ENCODE measurements at places on chromosomes 4 and X.

DNA sequence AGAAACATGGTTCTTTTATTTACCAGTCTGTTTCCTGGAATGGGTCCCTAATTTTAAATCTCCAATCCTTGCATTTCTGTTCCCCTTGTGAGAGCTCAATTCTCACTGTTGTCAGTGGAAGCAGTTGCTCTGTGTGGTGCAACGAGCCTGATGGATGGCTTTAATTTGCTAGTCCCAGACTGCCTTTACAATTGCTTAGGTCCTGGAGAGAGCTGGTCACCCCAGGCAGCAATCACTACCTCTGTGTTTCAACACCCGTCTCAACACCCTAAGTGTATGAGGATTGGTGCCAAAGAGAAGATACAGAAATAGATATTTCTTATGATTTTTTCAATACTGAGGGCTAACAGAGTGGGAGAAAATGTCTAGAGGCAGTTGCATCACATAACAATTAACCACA, 873.8 kb downstream of the GLUD2 start:
- DNase-seq: no peak

DNA sequence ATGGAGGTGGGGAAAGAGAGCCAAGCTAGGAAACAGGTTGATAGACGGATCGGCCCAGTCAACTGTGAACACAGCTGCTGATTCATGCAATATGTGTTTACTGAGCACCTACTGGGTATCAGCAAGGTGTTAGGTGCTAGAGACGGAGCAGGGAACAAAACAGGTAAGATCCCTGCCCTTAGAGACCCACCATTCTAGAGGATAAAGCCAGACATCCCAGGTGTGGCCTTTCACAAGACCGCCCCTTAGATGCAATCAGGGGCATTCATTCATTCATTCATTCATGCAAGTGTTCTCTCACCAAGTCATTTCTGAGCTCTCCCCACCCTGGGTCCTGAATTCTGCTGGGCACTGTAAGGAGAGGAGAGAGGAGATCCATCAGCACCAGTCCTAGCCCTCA, 20.2 kb upstream of the MTM1 start:
- DNase-seq: no peak

DNA sequence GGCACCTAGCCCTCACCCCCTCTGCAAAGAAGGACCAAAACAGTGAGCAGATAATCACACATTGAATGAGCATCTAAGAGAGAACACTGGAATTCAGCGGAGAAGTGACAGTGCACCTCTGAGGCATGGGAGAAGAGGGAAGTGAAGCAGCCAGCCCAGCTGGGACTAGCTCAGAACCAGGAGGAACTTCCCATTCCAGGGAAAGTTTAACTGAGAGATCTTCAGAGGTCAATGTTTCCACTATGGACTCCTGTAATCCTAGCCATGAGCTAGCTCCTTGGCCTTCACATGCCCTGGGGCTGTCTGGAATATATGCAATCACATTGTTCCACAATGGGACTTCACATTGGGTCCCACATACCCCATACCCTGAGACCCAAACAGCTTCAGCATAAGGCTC, 24.4 kb downstream of the TLR6 start:
- DNase-seq: no peak

- no peak for DNase-seq
Observed at GRCh38 chrX:68762766-68763165, 66.1 kb upstream of the EFNB1 start.

GRCh38 chrX:120517936-120518335, 42.8 kb downstream of the CUL4B start:
- DNase-seq: peak; percentile 52

DNA sequence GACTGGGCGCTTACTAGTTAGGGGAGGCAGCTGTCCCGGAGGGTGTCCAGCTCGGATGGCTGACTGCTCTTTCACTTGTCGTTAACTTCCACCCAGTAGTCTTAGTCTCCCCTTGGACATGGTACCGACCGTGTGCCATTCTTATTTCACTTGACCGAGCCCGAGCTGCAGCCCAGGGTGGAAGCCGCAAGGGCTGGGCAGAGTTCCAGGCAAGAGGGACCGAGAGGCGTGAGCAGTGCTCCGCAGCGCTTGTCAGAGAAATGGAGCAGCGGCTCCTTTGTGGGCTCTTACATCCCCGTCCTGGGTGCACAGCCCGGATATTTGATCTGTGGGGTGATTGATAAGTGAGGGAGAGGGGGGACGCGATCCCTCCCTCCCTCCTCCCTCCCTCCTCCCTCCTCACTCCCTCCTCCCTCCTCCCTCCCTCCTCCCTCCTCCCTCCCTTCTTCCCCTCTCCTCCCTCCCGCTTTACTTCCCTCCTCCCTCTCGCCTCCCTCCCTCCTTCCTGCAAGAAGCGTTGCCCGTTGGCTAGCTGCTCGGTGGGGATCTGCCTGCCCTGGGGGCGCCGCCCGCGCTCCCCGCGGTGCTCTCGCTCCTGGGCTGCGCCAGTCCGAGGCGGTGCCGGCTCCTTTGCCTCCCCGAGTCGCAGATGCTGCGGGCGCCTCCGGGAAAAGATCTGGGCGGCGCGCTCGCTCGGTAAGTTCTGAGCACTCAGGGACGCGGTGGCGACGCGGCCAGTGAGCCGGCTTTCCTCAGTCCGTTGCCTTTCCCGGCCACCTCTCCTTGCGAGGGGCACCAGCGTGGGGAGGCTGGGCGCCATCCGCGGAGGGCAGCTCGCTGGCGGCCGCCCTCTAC, at the start of gene SLITRK2:
SLITRK2 (plus strand) TSS at position 499 of the 855 bp plus-strand sequence. CDS start 4,597 bp downstream, outside the sequence.
- no peak for DNase-seq

- DNase-seq: no peak
Observed at GRCh38 chrX:33385546-33385945, 174.2 kb upstream of the DMD start.

DNA sequence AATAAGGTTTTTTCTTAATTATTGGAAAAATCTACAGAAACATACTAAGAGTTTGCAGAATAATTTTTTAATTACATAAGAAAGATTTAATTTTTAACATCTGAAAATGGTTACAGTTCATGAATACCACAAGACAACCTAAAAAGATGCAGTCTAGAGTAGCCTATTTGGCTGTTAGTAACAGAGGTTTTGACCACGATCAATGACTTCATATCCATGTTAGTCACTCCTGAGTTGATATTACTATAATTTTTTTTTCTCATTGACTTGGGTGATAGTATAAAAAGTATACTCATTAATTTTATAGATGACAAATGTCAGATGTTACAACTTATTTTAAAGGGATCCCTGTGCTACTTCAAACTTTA, 272.5 kb downstream of the DCTD start:
- peak; percentile 61 for DNase-seq

- no peak for DNase-seq
Observed at GRCh38 chrX:133610056-133610455, 194.8 kb upstream of the GPC4 start.

DNA sequence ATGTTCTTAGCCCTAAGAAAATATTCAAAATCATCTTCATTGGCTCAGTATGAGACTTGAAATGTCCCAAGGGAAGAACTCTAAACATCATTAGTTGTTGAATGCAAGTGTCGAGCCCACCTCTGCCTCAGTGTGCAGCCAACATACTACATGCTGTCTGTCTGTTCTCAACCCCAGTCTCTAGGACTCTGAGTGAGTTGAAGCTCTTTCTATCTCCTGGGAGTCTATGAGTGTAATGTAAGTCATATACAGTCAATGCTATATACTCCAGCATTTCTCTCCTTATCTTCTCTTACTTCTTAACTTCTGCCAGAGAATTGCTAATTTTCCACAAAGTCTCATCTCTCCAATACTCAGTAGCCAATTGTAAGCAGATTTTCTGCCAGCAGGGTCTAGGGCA, 61.3 kb downstream of the SPATA18 start:
- no peak for DNase-seq

DNA sequence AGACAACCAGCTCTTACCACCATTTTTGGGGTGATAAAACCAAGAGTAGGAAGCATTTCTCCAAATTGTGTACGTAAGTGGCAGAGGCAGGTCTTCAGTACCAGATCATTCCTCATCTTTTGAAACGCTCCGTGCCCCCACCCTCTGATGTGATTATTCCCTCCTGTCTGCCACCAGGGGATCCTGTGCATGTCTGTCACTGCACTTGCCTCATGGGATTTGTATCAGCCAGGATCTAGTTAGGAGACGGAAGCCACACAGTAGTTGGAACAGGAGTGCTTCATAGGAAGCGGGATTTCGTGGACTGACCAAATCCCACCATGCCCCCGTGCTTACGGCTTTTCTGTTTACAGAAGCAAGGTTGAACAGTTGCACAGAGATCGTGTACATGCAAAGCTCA, 75.5 kb downstream of the SHROOM2 start:
- DNase-seq: no peak

GRCh38 chr4:2177443-2178093, 64.4 kb downstream of the HAUS3 start:
- DNase-seq: no peak

DNA sequence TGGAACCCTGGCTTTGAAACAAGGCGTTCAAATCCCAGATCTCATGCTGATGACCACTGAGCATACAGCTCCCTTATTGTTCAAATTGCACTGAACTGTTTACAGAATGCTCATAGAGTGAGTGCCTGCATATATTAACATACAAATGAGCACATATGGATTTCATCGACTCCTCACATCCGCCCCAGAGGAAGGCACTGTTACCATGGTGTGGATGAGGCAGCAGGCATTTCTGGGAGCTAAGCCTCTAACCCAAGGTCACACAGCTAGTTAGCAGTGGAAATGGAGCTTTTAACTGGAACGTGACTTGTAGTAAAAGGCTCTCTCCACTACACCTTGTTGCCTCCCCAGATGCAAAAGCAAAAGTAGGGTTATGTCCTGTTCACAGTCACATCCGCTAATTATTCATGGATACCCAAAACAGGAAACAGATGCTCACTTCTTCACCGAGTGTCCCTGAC, 289.7 kb downstream of the STK32B start:
- DNase-seq: no peak

GRCh38 chr4:5200513-5200912, 149.2 kb downstream of the STK32B start:
- no peak for DNase-seq

- no peak for DNase-seq
Observed at GRCh38 chr4:85128246-85129204, 162.0 kb upstream of the WDFY3 start.

GRCh38 chr4:169236873-169237626, 33.7 kb downstream of the SH3RF1 start:
- no peak for DNase-seq

DNA sequence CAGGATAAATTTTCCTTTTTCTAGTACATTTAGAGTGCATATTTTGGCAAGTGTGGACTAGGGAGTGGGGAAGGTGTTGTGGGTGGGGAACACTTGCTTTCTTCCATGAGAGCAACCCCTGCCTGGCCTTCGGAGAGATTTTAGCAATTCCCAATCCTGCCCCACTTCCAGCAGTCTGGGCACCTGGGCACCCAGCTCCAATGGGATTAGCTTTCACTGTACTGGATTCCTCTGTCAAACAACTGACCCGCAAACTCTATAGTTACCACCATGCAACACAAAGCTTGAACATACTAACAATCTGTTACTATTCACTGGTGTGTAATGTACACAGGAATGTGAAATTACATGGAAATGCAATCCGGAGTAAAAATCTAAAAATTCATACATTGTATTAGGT, 50.3 kb downstream of the SH3RF1 start:
- DNase-seq: no peak

DNA sequence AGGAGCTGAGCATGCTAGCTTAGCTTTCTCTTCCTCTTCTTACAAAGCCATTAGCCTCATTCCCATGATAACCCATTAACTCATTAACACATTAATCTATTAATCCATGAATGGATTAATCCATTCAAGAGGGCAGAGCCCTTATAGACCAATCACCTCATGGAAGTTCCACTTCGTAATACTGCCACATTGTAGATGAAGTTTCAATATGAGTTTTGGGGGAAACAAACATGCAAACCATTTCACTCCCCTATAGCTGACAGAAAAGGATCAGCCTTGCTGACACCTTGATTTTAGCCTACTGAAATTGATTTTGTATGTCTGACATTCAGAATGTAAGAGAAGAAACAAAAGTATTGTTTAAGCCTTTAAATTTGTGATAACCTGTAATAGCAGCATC, 251.8 kb upstream of the GALNTL6 start:
- no peak for DNase-seq

GRCh38 chrX:70479247-70479921, 34.7 kb downstream of the DLG3 start:
- DNase-seq: peak; percentile 54

DNA sequence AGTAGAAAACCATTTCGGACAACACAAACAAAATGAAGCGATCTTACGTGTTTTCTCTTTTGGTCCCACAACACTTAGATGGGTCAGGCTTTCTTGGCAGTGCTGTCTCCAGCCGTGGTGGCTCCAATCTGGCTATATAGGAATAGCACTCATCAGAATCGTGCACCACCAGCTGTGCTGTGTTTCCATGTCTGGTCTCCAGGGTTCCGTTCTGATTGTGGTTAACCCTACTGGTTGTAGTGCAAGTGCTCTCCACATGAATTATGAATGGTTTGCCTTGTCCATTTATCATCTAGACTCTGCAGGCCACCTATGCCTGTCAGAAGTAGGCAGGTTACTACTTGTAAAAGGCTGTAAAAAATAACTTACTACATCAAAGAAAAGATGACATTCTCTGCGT, 536.3 kb downstream of the IQCM start:
- DNase-seq: no peak

DNA sequence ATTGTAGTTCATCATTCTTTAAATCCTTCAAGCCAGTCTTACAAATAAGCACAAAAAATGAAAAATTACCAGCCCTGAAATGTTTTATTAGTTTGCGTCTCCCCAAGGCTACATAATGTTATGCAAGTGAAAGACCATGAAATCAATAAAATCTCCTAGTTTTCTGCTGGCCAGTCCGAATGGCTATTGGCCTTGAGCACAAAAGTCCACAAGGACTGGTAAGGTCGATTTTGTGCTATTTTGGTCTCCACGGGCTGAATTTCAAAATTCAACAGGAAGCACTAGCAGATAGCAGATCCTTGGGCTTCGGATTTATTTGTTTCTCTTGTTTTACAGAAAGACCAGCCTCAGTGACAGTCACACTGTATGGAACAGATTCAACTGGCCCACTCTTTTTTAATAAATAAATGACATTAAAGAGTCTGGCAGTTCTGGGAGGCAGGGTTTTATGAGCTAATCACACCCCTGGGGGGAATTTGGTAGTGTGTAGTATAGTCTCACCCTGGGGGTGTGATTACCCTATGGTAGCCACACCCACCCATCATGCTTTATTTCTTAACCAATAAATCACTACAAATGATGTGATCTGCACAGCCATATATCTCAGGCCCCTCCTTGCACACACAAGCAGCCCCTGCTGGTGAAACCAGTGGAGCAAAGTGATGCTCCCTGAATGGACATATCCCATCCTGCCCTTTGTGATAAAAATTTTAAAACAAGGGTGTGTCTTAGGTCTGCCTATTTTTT, 51.1 kb upstream of the TMEM33 start:
- no peak for DNase-seq

DNA sequence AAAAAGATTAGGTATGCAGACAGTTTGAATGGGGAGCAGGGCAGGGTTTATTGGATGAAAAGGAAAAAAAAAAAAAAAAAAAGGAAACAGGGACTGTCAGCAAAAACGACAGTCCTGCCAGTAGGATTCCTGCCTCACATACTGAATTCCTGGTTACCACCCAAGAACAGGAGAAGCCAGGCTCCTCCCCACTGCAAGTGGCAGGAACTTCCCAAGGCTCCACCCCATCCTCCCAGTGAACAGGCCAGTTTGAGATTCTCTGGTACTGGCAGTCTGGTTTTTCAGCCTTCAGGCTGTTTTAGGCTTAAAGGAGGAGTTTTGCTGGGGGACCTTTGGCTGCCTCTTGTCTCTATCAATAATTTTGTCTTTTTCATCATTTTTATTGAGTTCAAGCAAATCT, 360.0 kb upstream of the CXorf51A start:
- DNase-seq: no peak

GRCh38 chrX:10095698-10096432, 60.9 kb upstream of the CLCN4 start:
- DNase-seq: no peak

- no peak for DNase-seq
Observed at GRCh38 chr4:108834835-108835384, 72.1 kb upstream of the ETNPPL start.
